ENCODE measurements at places on chromosomes 3 and 15.
A peak's percentile ranks its signal among the peaks of the same experiment; 100 is the strongest.

DNA sequence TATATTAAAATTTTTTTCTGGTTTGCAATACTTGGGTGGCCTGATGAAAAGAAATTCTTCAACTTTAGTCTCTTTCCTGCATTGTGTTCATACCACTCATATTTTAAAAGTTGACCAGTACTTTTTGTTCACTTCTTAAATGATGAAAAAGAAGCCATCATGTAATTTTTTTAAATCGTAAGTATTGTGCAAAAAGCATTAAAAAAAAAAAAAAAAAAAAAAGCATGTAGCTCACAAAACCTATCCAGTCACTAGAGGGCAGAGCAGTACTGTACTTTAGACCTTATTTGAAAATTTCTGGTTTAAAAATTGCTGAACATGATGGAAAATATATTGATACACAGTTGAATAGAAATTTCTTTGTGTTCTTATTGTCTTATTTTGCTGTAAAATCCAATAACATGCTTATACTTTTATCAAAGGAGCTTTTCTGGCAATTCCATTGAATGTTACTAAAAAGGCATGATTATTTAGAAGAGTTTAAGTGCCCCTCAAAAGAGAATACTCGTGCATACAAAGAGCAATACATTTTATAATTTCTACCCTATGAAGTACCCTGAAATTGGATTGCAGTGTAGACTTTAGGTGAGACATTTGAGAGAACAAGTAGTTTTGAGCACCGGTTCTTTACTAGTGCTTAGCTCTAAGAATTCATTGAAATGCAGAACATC lies 137.7 kb downstream of the BBX start:
- DNase-seq: peak; percentile 63

- DNase-seq: no peak
Observed at GRCh38 chr3:792630-793029, 300.2 kb upstream of the CNTN6 start.

- peak; percentile 39 for DNase-seq
Observed at GRCh38 chr3:126134219-126134975, 46.0 kb downstream of the ALDH1L1 start.

GRCh38 chr3:197029511-197030167 lies at the start of gene MELTF:
Gene MELTF (minus strand): TSS chr3:197029817. CDS start chr3:197029702, 115 bp downstream.
- peak; percentile 57 for DNase-seq

DNA sequence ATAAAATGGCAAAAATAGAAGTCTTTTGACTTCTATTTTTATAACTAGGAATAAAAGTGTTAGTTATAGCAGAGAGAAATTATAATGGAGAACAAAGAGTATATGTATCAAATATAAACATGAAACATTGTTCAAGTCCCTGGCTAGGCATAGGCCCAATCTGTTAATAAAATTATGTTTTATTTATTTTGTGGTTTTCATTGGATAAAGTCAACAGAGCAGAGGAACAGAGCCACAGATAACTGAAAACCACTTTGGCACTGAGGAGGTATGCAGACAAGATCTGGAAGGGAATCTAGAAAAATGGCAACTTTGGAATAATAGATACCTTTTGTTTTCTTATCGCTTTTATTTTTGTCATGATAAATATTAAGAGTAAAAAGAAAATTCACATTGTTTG lies 50.4 kb upstream of the ICE2 start:
- DNase-seq: no peak

DNA sequence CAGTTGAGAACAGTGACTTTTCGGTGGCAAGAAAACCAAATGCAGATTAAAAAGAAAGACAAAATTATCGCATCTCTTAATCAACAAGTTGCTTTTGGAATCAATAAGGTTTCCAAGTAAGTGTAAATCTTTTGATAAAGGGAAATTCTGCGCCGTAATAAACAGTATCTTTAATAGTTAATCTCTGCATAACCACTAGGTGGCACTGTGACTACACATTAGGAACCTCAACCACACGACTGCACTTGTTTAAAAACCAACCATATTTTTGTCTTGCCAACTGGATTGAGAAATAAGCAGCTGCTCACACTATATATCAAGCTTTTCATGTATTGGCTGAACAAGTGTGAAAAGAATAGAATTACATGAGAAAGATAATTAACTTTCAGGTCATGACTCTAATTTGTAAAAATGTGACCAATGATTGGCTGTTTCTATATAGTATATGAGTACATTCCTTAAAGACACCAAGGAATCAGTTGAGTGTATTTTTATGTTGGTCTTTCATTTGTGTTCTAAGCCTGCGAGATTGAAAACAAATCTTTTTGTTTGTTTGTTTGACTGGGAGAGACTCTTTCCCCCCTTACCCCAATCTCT lies 72.7 kb downstream of the DZIP3 start:
- peak; percentile 61 for DNase-seq

DNA sequence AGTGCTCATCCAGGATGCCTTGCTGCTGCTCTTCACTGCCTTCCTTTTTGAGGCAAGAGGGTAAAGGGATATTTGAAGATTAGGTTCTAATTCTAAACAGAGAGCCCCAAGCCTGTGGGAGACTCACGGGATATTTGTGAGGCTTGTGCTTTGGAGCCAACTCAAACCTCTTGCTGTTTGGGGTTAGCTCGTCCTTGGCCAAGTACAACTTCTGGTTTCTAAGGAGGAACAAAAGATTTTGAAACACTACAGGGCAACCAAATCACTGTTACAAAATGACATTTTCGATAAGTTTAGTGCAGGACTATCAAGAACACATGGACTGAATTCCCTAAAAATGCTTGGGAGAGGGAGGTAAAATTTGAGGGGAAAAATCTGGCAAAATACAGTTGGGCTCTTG lies 190.2 kb downstream of the RORA start:
- no peak for DNase-seq

- peak; percentile 39 for DNase-seq
Observed at GRCh38 chr15:37767841-37768455, 166.5 kb upstream of the TMCO5A start.

GRCh38 chr3:191563722-191564121 lies 102.8 kb downstream of the PYDC2 start:
- DNase-seq: no peak

DNA sequence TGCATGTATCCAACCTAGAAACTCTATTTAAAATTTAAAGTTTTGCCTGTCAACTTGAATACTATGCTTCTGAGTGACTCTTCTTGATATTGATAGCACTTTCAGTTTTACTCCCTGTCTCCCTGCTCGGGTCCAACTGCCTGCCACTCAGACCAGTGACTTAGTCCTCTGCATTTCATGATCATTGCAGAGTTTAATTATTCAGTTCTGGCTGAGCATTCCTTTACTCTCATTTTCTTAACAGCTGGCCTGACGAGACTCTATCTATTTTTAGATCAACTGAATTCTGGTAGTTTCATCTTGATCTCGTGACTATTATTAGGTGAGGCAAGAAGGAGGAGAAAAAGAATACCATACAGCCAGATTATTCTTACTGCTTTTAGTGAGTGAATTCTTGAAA lies 617.4 kb downstream of the SI start:
- no peak for DNase-seq

DNA sequence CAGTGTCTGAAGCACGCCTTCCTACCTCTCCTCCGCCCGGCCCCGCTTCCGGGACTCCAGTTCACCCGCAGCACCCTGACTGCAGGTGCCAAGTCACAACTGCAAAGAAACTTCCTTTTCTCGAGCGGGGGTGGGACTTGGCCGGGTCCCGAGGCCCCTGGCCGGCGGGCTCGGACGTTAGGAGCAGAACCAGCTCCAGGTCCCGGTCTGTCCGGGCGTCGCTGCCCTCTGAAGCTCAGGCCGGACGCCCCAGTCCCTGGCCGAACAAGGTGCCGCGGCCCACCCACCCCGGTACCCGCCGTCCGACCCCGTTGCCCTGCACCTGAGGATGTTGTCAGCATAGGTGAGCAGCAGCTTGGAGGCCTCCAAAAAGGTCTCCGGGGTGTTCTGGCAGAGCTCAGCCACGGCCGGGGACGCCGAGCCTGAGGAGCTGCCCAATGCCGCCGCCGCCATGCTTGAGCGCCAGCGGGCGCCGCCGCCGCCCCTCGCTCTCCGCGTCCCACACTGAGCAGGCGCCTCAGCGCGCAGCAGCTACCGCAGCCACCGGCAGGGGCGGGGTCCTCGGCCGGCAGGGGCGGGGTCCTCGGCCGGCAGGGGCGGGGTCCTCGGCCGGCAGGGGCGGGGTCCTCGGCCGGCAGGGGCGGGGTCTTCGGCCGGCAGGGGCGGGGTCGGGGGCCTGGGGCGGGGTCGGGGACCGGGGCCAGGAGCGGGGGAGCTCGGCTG lies at the start of gene NGLY1:
Gene NGLY1 (minus strand): TSS at position 506 of the 723 bp plus-strand sequence. CDS start 53 bp downstream, at position 453.
- peak; percentile 82 for DNase-seq

DNA sequence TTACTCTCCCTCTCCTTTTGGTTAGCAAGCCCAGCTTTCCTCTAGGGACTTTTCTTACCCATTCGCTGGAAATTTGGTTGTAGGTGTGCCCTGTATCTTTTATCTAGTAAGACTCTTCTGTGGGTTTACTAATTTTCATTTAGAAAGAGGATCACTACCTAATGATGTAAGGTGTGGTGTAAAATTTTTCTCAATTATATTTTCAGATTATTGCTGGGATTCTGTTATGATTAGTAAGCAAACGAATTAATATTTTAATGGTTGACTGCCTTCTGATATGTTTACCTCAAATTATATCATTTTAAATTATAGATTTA lies 28.5 kb downstream of the PLCL2 start:
- DNase-seq: no peak

GRCh38 chr15:74402873-74403587 lies 30.7 kb downstream of the SEMA7A start:
- DNase-seq: peak; percentile 25

GRCh38 chr3:126982471-126983175 lies at the start of gene PLXNA1:
Gene PLXNA1 (plus strand): TSS chr3:126983115. CDS start chr3:126988594, 5,479 bp downstream.
- peak; percentile 81 for DNase-seq

- no peak for DNase-seq
Observed at GRCh38 chr3:188367678-188368077, 213.7 kb downstream of the LPP start.

DNA sequence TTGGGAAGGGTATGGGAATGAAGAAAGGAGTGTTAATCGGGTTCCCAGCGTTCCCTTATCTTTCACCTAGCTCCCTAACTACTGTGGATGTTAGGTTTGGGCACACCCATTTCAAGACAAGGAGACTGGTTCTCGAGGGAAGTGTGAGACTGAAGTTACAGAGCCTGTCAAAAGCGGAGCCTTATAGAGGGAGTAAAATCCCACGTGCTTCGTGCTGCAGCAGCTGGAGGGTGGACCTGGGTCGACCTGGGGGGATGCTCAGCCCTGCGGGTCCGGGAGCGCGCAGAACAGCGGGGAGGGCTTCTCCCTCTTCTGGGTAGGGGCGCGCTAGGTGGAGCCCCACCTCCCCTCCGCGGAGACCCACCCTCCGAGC lies 314 bp upstream of the TMED3 start:
- no peak for DNase-seq

GRCh38 chr3:10996345-10997013 lies 3.9 kb downstream of the SLC6A1 start:
- DNase-seq: no peak

DNA sequence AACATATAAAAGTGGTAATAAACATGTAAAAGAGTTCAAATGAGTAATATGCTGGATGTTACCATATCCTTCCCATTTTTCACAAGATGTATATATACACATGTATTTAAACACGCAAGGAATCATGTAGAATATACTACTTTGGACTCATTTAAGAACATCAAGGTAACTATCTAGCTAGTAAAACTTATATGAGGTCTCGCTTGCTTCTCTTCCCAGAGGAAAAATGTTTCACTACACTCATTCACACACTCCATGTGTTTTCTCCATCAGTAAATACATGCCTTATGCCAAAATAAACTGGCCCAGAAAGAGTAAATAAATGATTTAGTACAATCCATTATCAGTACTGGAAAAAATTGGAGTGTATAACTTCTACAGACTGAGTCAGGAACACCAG lies 229.2 kb upstream of the MME start:
- no peak for DNase-seq

DNA sequence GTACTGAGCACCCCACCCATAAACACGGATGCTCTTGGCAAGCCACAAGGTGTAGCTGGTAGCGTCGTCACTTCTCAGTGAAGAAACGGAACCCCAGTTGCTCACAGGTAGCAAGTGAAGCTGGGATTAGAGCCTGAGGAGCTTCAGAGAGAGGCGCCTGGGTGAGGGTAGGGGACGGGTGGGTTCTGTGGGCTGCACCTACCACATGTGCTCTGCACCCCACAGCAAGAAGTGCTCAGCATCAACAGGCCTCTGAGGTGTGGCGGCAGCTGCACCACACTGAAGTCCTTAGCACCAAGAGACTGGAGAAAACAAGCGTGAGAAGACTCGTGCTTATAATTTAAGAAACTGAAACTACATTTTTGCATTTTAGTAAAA lies 9.8 kb downstream of the MAP6D1 start:
- no peak for DNase-seq

DNA sequence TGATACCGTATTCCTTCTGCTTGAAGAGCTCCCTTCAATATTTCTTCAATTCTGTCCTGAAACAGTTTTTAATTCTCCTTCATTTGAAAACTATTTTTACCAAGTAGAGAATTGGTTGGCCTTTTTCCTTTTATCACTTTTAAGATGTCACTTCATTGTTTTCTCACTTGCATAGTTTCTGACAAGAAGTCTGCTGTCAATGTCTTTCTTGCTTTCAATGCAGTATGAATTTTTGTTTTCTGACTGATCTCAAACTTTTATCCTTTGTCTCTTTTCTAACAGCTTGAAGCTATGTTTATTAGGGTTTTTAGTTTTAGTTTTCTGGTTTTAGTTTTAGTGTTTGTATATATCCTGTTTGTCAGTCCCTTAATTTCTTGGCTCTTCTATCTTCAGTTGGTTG lies 364.8 kb upstream of the TPRG1 start:
- peak; percentile 38 for DNase-seq

DNA sequence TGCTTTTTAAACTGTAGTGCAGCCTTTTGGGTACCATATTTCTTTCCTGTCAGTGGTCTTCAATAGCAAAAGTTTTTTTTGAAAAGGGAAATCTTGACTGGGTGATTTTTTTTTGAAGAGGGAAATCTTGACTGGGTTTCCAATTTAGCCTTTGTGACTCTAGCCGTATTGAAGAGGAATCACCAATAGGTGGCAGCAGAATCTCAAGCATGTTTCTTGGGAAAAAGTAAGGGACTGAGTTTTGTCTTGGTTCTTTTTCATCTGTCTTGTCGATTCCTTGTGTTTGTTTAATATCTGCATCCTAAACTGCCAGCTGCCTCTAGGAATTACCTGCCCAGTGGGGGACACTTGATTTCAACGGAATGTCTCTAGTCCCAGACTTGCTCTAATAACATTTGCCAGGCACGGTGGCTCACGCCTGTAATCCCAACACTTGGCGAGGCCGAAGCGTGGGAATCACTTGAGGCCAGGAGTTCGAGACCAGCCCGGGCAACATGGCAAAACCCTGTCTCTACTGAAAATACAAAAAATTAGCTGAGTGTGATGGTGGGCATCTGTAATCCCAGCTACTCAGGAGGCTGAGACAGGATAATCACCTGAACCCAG lies 89.2 kb downstream of the RBPMS2 start:
- DNase-seq: peak; percentile 49

- DNase-seq: no peak
Observed at GRCh38 chr15:58522391-58522790, 90.6 kb downstream of the LIPC start.
